ENCODE measurements at places on chromosomes 4 and X. TPM values are rescaled to one million over a fixed set of nuclear protein-coding genes. Genes with fewer than 3 reads are reported as not detected.
A peak's percentile ranks its signal among the peaks of the same experiment; 100 is the strongest.

GRCh38 chr4:41199788-41200187 lies 14.6 kb downstream of the APBB2 start:
- no peak for DNase-seq

- DNase-seq: no peak
Measured at GRCh38 chrX:22520128-22520828, 247.6 kb downstream of the CBLL2 start.

Gene FMR1NB
- not detected for total RNA-seq

GRCh38 chr4:7359400-7360062 lies 75.2 kb downstream of the PSAPL1 start:
- DNase-seq: no peak

DNA sequence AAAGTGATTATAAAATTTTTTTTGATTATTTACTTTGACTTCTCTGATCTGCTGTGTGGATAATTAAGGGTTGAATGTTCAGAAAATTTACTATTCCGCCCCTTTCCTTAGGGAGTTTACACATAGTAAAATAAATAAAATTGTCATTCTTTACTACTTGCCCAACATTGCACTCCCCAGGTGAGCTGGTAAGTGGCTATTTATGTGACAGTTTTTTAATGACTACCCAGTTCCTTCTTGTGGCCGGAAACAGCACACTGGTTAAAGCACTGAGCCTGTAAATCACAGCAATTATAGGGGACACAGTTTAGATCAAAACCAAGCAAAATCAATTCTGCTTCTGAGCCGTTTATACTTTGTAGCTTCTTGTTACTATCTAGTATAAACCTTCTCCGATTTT lies 158.1 kb downstream of the FHIP1A start:
- DNase-seq: no peak

Gene TMSB15C
- total RNA-seq: 0.80 TPM

DNA sequence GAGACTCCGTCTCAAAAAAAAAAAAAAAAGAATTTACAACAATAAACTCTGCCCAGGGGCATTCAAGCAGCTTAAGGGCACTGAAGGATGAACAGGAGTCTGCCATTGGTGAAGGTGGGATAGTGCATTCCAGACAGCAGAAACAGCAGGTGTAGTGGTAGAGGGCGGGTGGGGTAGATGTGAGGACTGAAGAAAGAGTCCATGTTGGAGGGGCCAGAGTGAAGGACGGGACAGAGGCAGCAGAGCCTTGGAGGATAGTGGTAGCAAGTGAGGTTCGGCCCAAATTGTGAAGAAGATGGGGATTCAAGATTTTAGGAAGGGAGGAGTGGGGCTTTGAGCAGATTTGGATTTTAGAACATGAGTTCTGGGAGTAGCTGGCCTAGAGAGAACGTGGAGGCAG lies 75.7 kb downstream of the MED28 start:
- no peak for DNase-seq

Gene SPANXB1
- not detected for total RNA-seq

Gene FAT4
- total RNA-seq: 1.8 TPM

DNA sequence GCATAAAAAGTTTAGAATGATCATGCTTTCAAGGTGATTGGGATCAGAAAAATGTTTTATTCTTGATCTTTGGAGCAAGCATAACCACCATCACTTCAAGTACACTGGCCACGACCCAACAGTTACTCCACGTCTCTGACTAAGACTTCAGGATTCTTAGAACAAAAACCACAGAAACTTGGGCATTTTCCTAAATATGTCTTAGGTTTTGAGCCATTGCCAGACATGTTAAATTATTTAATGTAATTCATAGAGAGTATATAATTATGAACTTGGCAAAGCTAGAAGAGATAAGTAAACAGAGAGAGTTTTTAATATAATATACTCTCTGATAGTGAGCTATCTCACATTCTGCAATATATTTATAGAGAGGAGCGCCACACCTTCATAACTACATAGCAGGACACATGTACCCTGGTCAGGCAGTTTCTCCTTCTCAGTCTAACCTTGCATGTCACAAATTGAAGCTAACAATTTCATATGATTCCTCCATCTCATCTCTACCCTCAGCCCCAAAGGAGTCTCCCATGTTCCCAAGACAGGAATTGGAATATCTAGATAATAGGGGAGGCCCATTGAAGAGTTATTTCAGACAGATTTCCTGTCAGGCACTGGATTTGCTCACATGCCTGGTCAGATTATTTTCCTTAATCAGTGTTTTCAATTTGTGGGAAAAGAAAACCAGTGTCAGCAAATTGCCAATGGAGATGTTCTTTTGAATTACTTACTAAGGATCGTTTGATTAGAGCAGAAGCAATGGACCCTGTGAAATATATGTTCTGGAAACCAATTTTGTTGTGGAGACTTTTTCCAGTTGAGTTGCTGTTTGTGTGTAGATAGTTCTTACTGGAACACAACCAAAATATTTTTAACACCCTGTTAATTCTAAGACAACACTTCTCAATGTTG lies 61.7 kb upstream of the GUCY1A1 start:
- peak; percentile 27 for DNase-seq

DNA sequence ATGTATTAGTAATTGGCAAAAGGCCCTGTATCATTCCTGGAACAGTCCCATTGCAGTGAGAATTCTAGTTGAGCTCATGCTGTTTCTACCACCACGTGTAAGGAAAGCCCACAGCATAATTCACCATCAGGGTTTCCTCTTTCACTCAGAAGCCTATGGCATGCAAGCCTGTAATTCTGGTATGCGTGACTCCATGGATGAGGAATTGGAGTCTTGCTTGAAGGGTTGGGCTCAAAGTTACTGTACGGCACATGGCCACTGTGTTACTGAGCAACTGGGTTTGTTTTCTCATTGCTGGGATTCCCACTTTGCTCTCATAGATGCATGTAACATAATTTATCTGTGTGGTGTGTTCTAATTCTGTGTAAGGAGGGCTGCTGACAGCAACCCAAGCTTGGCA lies 132.3 kb upstream of the NR3C2 start:
- DNase-seq: no peak

Data from lower leg skin (tissue), 4 donors.